ENCODE measurements at places on chromosomes 11 and 22.

GRCh38 chr22:42664976-42665831 is 16.0 kb upstream of the CYB5R3 start:
- no peak for DNase-seq

DNA sequence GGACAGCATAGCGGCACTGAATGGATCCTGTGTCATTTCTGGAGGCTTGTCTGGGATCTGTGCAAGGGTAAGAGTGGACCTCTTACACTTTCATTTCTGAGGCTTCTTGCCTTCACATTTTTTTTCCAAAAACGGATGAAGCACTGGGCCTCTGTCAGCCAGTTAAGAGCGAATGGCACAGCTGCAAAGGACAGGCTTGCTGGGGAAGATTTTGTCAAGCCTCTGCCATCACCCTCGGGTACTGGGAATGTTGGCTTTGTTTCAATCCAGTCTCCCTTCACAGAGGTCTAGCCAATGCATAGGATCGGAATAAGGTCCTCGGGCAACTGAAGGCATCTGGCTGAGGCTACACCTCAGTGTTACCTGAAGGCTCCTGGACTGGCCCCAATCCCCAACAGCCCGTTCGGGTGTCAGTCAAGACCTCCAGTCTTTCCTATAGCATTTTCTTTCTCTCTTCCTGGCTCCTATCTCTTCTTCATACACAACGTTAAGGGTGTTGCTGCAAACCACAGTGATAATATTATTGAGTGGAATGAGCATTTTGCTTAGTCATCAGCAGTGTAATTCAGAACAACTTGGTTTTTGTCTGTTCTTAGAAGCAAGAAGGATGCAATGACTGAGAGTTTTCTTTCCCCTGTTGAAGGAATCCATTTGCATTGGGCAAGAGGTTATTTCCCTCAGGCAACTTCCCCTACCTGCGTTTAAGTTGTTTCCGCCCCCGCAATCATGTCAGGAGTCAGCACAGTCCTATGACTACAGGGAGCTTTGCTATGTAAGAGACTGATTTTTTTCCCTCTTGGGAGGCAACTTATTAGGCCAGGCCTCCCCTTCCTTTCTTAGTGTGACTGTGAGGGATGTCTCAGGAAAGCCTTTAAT is 22.8 kb downstream of the NPAT start:
- DNase-seq, result peak; percentile 46

DNA sequence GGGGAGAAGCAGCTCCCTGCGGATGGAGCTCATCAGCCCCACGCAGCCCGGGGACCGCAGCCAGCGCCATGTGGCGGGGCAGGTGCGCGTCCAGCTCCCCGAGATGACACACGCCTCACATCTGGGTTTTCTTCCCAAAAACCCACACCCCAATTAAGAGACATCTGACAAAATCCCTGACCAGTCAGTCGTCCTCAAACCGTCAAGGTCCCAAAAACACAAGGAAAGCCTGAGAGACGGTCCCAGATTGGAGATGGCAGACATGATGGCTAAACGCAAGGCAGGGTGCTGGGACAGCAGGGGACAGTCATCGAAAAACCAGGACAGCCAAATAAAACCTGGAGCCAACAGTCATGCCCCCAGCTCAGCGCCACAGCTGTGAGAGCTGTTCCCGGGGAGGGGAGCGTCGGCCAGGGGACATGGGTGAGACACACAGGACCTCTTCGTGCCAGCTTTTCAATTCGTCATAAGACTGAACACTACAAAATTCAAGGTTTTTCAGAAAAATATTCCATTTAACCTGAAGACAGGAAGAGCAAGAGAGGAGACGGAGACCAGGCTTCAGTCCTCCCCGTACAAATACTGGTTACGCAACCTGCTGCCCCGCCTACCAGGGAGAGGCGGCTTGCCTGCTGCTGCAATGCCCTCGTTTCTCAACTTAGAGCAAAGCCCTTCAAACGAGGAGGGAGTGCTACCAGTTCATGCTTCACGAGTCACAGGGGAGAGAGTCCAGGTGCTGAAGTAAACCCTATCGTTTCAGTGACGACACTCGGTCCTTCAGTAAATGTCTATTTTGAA is 10.5 kb downstream of the TOLLIP start:
- DNase-seq, result peak; percentile 26

DNA sequence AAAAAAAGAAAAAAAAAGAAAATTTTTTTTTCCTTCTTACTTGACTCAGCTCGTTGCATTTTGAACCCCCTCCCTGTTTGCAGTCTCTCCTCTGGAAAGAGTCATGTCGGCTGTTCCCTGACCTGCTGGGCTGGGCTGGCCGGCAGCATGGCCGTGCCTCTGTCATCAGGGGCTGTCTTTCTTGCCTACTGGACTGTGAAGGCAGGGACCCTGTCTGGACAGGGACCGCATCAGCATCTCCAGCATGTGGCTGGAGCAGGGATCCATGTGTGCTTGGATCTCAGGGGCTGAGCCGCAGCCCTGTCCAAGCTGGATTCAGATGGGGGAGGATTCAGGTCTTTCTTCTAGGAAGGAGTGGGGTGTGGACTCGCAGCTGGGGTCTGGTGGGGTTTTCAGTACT is 15.5 kb downstream of the FBLN1 start:
- DNase-seq, result no peak

DNA sequence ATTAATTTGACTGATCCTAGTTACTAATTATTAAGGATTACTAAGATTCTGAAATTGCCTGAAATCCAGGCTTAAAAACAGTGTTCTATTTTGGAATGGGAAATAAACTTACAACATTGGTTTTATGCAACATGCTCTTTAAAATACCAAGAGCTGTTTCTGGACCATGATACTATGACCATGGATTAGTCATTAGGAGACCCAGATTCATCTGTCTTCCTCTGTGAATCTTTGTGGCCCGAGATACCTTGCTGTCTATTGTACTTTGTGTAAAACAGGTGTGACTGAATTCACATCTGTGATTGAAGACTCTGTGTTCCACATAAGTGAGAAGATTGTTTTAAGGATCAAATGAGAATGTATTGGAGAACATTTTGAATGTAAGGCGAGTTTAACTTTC is 98.8 kb downstream of the HSD17B12 start:
- DNase-seq, result no peak

GRCh38 chr11:12050470-12051286 is 42.3 kb upstream of the DKK3 start:
- no peak for DNase-seq

GRCh38 chr11:65927904-65928397 is 8.7 kb downstream of the DRAP1 start:
- no peak for DNase-seq

DNA sequence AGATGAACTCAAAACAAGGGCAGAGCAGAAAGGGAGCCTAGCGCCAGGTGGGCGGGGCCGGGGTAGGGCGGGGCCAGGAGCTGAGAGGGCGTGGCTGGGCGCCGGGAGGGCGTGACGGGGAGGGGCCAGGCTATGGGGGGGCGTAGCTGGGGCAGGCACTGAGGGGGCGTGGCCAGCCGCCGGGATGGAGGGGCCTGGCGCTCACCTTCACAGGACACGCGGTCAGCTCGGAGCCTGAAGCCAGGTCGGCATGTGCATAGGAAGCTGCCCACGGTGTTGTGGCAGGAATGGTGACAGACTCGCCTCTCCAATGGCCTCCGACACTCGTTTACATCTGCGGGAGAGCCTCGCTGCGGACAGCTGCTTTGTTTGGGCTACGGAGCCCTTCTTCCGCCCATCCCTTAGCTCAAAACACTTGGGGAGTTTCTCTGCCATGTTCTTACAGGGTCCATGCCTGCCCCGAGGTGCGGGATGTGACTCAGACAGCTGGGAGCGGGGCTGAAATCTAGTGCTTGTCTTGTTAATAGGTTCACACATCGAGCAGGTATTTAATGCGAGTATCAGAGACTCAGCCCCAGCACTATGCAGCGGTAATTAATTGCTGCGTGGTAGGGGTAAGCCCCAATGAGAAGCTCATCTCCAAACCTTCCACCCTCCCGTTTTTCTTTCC is 13.4 kb downstream of the VWCE start:
- peak; percentile 25 for DNase-seq

- DNase-seq, result no peak
Observed at GRCh38 chr11:62499944-62500649, 46.5 kb downstream of the AHNAK start.

DNA sequence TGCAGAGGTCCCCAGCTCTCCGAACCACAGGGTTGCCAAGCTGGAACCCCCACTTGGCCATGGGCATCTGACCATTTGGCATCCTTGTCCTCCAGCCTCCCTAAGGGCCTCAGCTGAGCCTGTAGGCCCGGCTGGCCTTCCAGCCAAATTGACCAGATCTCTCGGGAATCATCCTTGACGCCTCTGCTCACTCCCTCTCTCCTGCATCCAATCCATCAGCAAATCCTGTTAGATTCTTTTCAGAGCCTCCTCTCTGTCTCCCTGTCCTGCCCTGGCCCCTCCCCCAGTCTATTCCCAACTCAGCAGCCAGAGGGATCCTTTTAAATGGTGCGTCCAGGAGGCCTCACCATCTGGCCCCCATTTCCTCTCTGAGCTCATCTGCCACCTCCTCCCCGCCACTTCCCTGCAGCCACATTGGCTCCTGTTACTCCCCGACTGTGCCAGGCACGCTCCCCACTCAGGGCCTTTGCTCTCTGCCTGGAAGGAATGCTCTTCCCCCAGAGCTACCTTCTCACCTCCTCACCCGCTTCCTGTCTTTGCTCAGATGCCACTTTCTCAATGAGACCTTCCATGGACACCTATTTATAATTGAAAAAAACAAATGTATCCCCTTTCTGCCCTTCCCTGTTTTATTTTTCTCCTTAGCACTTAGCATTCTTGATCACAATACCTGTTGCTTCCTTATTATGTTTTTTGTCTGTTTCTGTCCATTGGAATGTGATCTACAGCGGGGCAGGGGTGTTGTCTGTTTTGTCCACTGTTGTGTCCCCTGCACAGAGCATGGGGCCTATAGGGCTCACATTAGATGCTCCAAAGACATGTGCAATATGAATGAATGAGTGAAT is 78.1 kb downstream of the NFAM1 start:
- peak; percentile 49 for DNase-seq

GRCh38 chr22:39297490-39298240 is 21.8 kb downstream of the RPL3 start:
- peak; percentile 22 for DNase-seq

DNA sequence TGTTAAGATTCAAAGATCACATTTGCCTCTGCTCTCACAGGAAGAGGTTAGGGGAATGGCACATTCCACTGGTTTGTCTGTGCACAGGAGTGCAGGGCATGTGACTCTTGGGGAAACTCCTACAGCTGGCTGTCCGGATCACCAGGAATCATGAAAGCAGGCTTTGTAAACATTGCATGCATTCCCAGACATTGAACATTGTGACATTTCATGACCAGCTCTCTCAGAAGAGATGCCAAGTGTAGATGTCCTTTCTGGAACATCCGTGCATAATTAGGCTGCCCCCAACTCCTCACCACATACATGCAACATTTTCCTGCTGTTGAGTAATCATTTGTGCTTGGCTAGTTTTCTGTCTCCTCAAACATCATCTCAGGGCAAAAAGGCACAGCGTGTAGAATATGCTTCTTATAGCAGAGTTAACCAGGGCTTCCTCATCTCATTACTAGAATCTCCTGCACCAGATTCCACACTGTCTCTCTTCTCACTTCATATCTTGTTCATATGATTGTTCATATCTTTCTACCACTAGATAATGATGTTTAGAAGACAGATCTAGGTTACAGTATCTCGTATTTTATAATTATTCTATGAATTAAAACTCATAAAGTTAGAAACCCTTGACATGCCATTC is 694.7 kb downstream of the NTM start:
- peak; percentile 98 for DNase-seq

DNA sequence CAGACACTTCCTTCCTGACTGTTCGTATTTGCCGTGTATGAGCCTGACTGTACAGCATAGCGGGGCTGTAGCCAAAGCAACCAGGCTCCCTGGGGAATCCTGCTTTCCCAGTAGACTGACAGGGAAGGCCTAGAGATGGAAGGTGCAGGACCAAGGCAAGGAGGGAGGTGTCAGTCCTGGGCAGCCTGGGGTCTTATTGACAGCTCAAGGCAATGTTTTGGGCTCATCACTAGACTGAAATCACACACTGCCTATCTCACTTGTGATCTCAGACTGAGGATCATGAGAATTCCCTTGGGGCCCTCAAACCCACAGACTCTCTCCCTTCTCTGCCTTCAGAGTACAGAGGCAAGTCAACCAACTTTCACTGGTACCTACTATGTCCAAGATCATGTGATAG is 346.8 kb upstream of the NARS2 start:
- no peak for DNase-seq

- DNase-seq, result no peak
Observed at GRCh38 chr11:7219491-7219890, 32.2 kb upstream of the SYT9 start.

DNA sequence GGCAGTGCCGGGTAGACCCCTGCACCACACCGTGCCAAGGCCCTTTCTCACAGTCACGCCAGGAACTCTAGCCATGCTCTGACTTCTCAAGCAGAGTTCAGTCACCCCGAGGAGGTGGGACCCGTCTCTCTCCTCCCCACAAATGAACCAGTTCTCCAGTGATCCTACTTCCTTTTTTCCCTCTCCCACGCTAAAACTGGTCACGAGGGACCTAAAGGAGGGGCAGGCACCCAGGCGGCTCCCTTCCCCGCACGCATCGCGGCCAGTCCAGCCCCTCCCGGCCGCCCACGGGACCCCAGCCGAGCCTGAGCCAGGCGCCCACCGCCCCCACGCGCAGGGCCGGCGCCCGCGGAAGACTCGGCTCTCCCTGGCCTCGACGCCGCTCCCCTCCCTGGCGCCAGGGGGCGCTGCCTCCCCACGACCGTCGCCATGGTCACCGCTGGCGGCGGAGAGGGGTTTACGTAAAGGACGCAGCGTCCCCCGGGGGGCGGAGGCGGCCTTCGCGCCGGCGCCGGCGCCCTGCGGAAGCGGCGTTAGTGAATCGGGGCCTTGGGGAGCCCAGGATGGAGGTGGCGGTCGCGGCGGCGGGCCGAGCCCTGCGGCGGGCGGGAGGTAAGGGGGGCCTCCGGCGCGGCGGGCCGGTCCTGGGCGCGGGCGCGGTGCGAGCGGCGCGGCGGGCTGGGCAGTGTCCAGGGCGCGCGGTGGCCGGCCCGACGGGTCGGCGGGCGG is at the start of gene DAGLA:
TSS of gene DAGLA (plus strand) at position 499 of the 729 bp plus-strand sequence. CDS start 39,765 bp downstream, outside the sequence.
- peak; percentile 62 for DNase-seq

- no peak for DNase-seq
Observed at GRCh38 chr11:14323118-14323676, 35.8 kb downstream of the RRAS2 start.

GRCh38 chr11:24324211-24324610 is 172.6 kb upstream of the LUZP2 start:
- peak; percentile 38 for DNase-seq

- peak; percentile 36 for DNase-seq
Observed at GRCh38 chr22:42202669-42203068, 67.8 kb downstream of the TCF20 start.
